ENCODE measurements at places on chromosomes 2 and 18. TPM values are rescaled to one million over a fixed set of nuclear protein-coding genes. Genes with fewer than 3 reads are reported as not detected.

- DNase-seq = no peak
Observed at GRCh38 chr2:142786918-142787702, 90.4 kb upstream of the KYNU start.

GRCh38 chr2:223047260-223047761 lies 4.7 kb upstream of the KCNE4 start:
- DNase-seq = no peak

Gene CABYR
- polyA plus RNA-seq = 3.5 TPM

GRCh38 chr2:1543776-1544477 lies 130.7 kb downstream of the TPO start:
- no peak for DNase-seq
